GM18507 (cell line): ENCODE measurements at places on chromosomes 3 and 15.

- no peak for DNase-seq
Observed at GRCh38 chr3:129608087-129608935, 1.8 kb upstream of the PLXND1 start.

DNA sequence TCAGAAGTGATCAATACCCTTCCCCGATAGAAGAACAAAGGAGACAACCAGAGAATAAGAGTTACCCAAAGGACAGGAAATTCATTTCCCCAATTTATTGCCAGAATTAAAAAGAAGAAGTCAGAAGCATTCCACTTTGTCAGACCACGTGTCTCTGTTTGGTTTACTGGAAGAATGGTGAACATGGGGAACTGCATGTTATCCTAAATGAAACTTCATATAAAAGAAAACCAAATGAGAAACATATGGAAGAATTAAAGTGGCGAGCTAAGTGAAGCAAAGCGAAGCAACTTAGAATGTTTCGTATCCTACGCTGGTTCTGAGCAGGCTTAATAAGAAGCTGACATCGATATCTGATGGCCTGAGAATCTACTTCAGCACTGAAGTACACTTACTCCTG is 190.7 kb downstream of the MAGI1 start:
- DNase-seq, result no peak

DNA sequence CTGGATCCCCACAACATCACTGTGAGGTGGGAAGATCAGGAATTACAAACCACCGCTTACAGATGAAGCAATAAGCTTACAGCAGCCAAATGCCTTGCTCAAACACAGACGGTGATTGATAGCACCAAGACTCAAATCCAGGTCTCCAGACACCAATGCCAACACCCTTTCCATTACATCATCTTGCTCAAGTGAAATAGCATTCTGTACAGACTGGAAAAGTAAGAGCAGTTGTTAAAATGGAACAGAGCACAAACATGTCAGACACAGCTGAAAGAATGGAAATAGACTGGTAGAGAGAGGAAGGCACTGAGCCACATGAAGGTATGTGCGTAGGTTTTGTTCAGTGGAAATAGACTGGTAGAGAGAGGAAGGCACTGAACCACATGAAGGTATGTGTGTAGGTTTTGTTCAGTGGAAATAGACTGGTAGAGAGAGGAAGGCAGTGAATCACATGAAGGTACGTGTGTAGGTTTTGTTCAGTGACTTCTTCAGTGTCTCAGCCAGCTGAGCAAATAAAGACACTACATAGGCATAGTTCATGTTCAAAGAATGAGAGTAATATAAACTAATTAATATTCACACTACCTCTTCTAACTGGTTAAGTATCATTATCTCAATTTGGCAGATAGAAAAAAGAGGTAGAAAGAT is 15.6 kb downstream of the CLDN1 start:
- no peak for DNase-seq

DNA sequence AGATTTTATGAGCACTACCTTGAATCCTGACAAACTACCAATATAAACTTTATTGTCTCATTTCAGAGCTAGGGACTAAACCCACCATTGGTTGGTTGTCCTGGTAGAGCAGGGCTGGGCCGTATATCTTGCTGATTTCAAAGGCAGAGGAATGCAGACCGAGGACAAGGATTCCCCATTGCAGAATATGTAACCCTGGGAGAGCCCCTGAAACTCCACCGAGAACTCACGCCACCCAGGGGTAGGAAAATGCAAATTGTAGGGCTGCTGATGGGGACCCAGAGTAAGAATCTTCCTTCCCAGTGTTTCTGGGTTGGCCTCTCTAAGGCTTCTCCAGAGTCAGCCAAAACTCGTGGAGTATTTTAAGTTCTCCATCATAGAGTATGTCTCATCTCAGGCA is 235.3 kb downstream of the ABHD5 start:
- no peak for DNase-seq

DNA sequence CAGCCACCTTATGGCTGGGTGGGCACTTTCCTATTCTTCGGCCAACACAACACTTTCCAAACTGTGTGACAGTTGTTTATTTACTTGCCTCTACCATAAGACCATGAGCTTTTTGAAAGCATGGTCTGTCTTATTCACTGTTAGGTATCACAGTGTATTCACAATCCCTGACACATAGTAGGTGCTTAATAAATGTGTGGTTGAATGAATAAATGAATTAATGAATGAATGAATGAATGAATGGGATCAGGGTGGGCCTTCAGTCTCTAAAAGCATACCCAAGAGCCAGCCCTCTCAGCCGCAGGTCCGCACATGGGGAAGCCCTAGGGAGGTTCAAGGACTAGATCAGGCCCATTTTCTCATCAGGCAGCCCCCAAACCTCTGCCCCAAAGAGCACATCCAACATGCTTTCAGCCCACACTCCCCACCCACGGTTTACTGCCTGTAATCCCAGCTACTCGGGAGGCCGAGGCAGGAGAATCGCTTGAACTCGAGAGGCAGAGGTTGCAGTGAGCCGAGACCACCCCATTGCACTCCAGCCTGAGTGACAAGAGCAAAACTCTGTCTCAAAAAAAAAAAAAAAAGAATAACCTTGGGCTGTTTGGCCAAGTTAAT is 95.9 kb downstream of the LIPC start:
- DNase-seq, result no peak

DNA sequence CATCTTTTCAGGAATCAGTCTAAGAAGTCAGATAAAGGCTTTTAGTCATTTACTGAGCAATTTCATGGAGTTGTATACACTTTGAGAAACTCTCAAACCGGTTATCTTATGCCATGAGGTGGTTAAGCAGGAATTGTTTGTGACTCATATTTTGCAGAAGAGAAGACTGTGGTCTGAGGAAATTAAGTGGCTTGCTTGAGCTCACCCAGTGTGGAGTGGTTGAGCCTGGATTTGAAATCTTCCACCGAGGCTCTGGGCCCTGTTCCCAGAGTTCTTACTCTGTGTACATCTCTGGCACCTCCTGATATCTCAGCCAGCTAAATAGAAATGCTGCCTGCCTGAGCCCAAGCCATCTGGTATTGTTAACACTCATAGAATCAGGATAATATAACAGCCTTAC is 37.8 kb upstream of the BCL6 start:
- DNase-seq, result no peak

GRCh38 chr3:184029443-184029842 is 2.1 kb upstream of the HTR3D start:
- no peak for DNase-seq

GRCh38 chr3:120181632-120182031 is 87.4 kb upstream of the GSK3B start:
- no peak for DNase-seq

DNA sequence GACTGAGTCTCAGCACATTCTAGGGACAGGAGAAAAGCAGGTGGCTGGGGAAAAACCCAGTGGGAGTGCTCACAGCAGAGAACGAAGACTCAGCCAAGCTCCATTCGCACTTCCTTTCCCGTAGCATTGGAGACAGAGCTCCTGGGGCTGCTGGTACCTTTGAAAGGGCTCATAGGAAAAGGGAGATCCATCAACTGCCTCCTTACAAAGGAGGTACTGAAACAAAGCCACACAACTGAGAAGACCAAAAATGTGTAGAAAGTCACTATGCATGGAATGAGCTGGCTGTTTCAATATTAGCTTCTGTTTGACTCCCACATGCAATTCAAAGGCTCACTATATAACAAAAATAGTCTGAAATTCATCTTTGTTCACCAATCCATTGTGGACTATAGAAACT is 16.9 kb downstream of the STIMATE start:
- DNase-seq, result no peak

DNA sequence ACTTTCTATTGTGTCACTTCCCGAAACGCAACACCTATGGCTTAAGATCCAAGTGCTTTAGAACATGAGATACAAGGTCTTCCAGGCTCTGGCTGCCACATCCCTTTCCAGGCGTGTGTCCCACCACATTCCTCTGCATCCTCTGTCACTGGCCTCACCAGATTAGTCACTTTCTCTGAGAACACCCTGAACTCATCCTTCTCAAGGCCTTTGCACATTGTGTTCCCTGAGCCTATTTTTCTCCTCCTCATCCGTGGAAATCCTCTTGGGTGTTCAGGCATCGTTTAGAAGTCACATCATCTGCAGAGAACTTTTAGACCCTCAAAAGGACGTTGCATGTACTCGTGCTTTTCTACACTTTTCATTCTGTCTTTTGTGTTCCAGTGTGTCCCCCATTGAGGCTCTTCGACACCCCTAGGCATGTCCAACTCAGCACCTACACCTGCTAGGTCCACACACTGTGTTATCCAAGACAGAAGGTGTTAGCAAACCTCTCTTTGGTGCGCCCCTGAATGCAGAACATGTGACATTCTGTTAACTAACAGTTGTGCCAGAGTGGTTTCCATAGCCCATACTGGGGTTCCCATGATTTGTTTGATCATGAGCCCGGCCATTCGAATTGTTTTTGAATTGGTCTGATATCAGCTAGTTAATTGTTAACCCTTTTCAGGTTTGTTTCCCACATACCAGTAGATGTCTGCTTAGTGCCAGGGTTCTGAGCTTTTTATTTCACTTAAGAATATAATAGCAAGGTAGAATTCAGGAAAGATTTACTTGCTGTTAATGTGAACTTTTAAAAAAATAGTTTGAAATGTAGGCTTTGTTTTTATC is 67.2 kb downstream of the LPP start:
- DNase-seq, result no peak

DNA sequence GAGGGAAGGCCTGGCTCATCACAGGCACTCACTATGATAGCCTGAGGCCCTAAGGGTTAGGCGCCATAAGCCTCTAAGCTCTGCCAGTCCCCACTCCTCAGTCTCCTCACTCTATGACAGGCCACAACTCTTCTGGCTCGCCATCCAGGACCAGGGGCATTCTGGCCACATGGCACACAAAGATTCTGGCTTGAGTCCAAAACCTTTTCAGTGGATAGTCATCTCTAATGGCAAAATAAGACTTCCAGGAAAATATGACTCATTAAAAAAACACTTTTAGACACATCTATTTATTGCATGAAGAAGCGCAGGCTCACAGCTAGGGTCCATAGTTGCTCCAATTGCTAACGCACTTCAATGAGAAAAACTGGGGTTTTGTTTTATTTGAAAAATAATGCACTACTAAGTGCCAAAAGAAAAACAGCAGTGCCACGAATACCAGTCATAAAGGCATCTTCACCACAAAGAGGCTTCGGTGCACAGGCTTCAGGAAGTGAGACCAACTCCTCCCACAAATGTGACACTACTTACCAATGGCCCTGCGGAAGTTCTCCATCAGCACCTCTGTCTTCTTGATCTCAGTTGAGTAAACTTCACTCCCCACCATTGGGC is 11.1 kb downstream of the RUVBL1 start:
- no peak for DNase-seq

- DNase-seq, result no peak
Observed at GRCh38 chr3:3806856-3807255, 7.6 kb downstream of the LRRN1 start.

GRCh38 chr15:84871428-84871985 is 13.0 kb upstream of the SLC28A1 start:
- no peak for DNase-seq

DNA sequence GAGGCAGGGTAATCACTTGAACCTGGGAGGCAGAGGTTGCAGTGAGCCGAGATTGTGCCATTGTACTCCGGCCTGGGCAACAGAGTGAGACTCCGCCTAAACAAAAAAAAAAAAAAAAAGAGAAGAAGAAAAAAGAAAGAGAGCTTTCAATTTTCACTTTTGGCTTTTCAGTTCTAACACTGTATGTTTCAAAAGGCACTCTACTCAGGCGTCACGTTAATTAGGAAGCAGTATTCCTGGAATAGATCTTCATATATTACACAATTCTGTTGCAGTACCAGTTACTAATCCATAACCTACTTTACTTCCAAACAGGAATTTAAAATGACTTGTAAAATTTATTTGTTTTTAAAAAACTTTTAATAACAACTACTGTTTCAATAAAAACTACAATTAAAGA is 131.7 kb upstream of the PLXND1 start:
- no peak for DNase-seq

DNA sequence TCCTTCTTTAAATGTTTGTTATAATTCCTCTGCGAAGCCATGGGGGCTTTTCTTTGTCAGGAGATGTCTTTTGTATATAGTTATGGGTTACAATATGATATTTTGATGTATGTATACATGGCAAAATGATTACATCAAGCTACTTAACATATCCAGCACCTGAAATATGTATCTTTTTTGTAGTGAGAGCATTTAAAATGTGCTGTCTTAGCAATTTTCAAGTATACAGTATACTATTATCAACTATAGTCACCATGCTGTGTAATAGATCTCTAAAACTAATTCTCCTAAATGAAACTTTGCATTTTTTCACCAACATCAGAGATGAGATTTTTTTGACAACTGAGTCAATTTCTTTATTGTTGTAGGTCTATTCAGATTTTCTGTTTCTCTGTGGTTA is 77.2 kb downstream of the STXBP5L start:
- no peak for DNase-seq

DNA sequence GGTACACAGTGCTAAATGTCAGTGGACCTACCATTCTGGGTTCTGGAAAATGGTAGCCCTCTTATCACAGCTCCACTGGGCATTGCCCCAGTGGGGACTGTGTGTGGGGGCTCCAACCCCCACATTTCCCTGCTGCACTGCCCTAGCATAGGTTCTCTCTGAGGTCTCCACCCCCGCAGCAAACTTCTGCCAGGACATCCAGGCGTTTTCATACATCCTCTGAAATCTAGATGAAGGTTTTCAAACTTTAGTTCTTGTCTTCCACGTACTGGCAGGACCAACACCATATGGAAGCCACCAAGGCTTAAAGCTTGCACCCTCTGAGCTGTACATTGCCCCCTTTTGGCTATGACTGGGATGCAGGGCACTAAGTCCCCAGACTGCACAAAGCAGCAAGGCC is 788.2 kb upstream of the ALCAM start:
- DNase-seq, result no peak

- no peak for DNase-seq
Observed at GRCh38 chr15:25465835-25466234, 27.0 kb upstream of the UBE3A start.

GRCh38 chr3:99439892-99440291 is 198.5 kb upstream of the COL8A1 start:
- no peak for DNase-seq

DNA sequence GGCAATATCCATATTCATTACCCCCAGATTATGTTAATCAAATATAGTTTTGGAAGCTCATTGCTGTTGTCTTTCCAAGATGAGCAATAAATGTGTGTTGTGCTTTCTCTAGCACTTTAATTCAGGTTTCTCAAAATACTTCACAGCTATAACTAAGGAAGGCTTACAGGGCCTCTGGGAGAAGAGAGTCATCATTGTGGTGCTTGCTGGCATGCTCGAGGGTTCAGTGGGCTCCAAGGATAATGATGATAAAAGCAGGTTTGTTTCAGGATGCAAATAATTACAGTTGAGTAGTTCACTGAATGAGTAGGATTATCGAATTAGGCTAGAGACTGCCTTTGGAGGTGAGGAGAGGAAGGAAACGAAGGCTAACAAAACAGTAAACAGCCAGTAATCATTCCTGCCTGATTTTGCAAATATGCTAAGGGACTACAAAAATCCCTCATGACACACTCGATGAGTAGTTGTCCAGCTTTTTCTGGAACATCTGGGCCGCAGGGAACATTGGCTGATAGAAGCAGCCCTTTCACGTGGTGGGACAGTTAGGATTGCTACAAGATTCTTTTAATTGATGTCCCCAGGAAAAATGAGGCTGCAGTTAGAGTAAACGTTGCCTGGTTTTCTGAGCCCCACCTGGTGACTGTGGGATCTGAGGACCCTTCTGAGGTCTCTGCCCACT is 54.1 kb downstream of the SLC7A14 start:
- DNase-seq, result no peak

- DNase-seq, result no peak
Observed at GRCh38 chr15:56757875-56758274, 24.6 kb upstream of the ZNF280D start.
